ENCODE measurements at places on chromosomes 5 and 9.

- no peak for DNase-seq
Observed at GRCh38 chr5:136963504-136963903, 535.6 kb downstream of the SPOCK1 start.

GRCh38 chr5:58670582-58670981, 87.7 kb downstream of the RAB3C start:
- no peak for DNase-seq

GRCh38 chr5:95846554-95847260, 24.2 kb upstream of the GLRX start:
- DNase-seq, result peak; percentile 34

DNA sequence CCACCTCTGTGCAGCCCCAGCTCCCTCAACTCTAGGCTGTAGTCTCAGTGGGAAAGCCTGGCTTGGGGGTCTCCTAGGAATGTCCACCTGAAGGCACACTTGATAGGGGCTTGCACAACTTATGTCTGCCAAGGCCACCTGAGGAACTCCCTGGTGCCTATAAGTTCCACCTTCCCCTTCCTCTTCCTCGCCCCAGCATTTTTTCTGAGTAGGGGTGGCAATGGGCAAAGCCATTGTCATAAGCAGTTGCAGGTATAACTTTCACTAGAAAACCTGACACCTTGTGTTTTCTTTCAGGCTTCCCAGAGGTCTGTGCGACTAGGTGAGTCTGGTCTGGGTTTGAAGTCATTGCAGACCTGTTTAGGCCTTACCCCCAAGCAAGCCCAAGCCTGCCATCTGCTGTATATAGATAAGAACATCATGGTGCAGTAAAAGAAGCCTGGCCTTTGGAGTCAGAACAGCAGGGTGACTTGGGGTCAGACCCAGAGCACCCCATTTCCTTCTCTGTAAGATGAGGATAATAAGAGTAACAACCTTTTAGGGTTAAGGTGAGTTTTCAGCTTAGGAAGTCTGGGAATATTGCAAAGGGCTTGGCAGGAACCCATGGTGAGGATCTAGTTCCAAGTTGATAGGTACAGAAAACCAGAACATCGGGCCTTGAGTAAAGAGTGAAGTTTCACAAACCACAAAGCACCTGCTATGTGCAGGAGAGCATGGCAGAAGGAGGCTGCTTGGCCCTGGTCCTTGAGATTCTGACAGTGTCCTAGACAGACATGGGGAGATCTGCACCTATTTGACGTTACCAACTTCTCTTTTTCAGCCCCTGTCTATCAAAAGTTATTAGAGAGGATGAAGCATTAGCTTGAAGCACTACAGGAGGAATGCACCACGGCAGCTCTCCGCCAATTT, 33.8 kb downstream of the TGFBI start:
- no peak for DNase-seq

- peak; percentile 67 for DNase-seq
Observed at GRCh38 chr9:129737479-129738274, 15.2 kb downstream of the PTGES start.

DNA sequence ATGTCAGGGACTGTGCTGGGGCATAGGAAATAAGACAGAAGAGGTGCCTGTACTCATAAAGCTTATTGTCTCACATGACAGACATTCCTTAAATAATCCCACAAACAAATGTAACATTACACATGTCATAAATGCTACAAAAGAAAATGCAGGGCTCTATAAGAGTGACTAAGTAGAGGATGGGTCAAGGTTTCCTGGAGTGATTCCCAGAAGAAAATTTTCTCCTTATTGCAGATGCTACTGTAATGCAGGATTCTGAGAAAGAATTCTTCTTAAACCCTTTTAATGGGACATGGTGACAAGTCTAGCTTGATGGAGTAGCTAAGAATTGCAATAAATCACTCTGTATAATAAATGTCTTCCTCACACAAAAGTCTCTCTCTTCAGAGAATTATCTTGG, 55.7 kb downstream of the SH3TC2 start:
- DNase-seq, result no peak

GRCh38 chr5:104431002-104431620, 868.5 kb upstream of the NUDT12 start:
- no peak for DNase-seq

GRCh38 chr5:57696389-57696769, 213.8 kb upstream of the ACTBL2 start:
- DNase-seq, result no peak

GRCh38 chr5:12277504-12278192, 373.4 kb upstream of the CTNND2 start:
- DNase-seq, result no peak

DNA sequence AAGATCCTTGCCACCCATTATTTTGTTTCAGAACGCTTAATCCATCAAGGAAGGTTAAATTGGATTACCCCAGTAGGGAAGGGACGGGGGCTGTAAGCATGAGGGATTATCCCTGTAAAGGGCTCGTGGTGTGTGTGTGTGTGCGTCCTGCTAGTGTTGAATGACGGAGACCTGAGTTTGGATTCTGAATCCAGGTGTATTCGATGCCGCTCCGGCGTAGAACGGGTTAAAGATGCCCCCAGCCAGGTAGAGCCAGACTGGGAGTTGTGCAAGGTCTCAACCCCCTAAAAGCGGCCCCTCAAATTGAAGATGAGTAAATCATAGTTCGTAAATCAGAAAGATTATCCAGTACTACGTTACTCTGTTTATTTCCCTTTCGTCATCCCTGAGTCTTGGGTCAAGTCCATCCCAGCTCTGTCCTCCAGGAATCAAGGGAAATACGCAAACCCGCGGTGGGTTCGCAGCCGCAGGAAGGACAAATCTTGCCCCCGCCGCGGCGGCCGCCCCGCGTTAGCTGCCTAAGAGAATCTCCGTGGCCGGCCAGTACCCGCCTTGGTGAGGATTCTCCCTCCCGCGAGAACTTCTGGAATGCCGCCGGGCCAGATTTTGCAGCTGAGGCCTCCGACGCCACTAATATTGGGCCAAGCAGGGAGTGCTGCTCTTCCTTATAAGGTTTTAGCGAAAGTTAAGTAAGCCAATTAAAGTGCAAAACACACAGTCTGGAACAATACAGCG, 586 bp upstream of the MTAP start:
- peak; percentile 78 for DNase-seq

DNA sequence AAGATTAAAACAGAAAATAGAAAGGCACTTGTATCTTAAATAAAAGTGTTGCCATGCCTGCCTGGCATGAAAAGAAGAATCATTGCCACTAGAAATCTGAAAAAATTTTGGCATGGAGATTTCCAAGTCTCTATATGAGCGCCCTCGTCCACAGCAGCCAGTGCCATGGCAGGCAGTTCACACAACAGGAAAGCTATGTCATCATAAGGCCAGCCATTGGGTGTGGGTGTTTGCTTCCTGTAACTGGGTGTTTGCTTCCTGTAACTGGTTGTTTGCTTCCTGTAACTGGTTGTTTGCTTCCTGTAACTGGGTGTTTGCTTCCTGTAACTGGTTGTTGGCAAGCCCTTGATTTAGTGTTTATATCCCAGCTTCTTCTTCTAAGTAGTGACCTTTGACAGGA, 446.7 kb downstream of the IRX1 start:
- DNase-seq, result no peak

- DNase-seq, result no peak
Observed at GRCh38 chr9:137427454-137428310, 4.5 kb downstream of the NOXA1 start.

- DNase-seq, result no peak
Observed at GRCh38 chr5:16617274-16617968, 624 bp upstream of the RETREG1 start.

DNA sequence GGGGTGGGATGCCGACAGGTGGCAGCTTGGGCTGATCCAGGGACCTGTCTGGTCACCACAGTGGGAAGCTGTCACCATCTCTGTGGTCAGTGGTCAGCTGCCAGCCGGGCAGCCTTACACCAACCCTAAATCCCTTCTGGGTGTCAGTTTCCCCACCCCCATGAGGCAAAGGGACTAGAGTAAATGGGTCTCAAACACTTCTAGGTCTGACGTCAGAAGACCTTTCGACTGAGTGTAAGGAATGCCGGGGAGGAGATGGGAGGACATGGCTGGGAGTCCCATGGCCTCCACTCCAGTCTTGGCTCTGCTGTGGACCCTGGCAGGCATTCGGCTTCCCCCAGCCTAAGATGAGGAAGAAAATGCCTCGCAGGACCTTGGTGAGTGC, 40.3 kb upstream of the SLC25A51 start:
- DNase-seq, result no peak

- DNase-seq, result peak; percentile 28
Observed at GRCh38 chr5:135829681-135830383, 4.6 kb upstream of the SLC25A48 start.

- DNase-seq, result no peak
Observed at GRCh38 chr5:173853370-173854131, 34.6 kb upstream of the CPEB4 start.

- no peak for DNase-seq
Observed at GRCh38 chr5:157918811-157919742, 60.1 kb upstream of the CLINT1 start.

DNA sequence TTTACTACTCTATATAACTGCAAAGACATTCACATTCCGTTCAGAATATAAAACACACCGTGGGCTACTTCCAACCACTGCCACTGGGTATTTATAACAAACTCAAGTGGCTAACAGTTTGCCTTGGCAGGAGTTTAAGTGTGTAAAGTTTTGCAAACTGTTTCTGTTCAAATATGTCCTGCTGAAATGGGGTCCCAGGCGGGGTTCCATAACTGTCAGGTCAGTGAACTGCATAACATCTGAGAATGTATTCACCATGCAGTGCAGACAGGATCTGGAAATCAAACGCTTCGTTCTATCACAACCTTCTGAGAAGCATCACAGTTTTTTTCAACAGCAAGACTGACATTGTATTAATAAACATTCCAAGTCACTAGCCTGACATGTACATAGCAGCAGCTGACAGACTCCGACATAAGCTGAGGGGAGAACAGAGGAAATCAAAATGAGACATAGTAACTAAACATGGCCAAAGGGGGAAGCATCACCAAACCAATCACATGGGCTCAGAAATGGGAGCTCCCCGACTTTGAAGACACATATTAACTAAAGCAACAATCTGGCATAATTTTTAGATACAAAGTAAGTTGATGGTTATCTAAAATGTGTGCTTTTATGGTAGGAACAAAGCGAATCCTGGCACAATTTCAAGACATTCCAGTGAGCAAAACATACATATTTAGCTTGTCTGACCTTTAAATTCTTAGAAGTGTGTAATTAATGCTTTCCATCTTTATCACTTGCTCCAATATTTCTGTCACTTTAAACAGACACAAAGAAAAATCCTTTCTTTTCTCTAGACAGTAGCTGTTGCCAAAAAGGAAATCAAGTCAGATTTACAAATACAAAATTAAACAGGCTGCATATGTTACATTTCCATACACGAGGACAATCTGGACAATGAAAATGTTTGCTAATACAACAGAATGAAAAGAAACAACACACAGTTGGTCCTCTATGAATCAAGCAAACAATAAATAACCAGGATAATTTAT, 156.8 kb downstream of the MAPKAP1 start:
- DNase-seq, result no peak

DNA sequence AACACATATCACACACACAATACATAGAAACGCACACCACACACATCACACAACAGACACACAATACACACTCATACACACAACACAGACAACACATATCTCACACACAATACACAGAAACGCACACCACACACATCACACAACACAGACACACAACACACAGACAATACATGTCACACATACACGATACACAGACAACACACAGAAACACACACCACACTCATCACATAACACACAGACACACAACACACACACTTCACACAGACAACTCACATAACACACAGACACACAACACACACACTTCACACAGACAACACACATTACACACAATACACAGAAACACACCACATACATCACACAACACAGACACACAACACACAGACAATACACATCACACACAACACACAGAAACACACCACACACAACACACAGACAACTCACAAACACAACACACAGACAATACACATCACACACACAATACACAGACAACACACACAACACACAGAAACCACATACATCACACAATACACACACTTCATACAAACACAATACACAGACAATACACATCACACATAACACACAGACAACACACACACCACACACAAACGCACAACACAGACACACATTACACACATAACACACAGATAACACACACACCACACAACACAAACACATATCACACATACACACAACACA, 4.3 kb upstream of the CCDC187 start:
- DNase-seq, result no peak

DNA sequence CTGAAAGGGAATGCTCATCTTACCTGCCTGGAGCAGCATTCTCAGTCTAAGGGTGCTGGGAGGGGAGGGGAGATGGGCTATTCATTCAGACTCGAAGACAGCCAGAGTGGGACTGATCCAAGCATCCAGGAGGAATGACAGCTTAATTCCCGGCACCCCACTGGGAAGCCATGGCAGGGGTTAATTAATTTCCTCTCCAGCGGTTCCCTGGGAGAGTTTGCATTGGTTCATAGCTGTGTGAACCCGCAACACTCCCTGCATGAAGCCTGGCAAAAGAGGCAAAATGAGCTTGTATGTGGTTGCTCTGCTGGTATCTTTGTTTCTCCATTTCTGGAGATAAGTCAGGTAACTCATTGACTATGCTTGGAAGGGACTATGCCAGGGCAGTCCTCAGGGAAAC, 401.0 kb upstream of the SLC24A2 start:
- no peak for DNase-seq

- no peak for DNase-seq
Observed at GRCh38 chr9:128636024-128636390, 20.6 kb downstream of the DYNC2I2 start.

DNA sequence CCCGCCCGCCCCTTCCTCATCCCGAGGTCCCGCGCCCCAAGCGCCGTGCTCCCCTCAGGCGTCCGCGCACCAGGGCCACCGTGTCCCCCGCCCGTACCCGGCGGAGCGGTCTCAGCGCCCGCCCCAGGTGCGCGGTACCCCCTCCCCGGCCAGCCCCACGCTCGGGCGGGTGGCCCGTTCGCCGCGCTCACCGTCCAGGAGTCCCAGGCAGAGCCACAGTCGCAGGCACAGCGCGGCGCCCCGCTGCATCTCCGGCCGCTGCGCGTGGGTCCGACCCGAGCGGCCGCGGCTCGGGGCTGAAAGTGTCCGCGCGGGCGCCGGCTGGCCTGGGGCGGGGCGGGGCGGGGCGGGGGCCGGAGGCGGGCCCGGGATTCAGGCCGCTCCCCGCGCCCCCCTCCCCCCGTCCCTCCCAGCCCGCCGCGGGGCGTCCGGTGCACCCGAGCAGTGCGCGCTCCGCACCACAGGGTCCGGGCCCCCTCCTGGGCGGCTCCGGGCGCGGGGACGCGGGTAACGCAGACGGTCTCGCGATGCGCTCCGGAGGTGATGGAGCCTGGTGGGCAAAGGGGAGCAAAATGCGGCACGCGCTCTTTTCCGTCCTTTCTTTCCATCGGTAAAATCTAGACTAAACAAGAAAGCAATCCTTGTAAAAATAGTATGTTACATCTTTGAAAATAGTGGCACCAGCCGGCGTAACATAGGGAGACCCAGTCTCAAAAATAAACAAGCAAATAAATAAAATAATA, at the start of gene FLT4:
FLT4 (minus strand) TSS at position 304 of the 743 bp plus-strand sequence; CDS start at position 249, 55 bp downstream.
- no peak for DNase-seq

DNA sequence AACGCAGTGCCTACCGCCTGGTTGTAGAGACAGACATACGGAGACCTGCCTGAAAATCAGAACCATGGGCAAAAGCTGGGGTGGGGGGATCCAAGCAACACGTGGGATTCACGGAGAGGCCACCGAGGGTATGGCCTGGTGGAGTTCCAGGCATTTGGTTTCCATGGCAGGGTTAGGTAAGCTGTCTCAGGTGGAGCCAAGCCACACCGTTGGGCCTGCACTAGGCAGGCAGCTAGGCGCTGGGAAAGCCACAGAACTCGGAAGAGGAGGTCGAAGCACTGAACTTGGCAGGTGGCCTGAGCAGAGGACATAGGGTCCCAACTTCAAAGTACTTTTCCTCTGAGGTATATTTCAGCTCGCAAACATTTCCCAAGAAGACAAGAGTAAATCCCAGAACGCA, 111.6 kb downstream of the ISL1 start:
- no peak for DNase-seq
